RPMI7951 (cell line): ENCODE measurements at places on chromosomes 13 and 19.

- no peak for DNase-seq
These were observed 5.4 kb upstream of the ZNF414 start for GRCh38 chr19:8519388-8519787.

DNA sequence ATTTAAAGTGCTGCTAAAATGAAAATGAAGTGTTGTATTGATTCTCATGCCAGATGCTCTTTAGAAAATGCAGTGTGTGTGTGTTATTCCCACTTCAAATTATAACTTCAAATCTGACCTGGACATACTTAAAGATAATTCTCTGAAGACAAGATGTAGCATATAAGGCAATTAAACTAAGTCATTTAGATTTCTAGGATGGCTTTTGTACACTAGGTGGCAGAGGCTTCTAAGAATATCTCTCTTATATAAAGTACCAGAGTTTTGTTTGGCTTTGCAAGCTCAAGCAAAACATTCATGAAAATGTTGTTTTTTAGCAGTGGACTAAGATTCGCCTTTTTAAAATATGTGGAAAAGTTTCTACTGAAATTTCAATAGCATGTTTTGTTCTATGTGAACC lies 407.2 kb downstream of the GPC5 start:
- no peak for DNase-seq

- no peak for DNase-seq
These were observed 393.1 kb downstream of the KLF12 start for GRCh38 chr13:73741111-73741510.

DNA sequence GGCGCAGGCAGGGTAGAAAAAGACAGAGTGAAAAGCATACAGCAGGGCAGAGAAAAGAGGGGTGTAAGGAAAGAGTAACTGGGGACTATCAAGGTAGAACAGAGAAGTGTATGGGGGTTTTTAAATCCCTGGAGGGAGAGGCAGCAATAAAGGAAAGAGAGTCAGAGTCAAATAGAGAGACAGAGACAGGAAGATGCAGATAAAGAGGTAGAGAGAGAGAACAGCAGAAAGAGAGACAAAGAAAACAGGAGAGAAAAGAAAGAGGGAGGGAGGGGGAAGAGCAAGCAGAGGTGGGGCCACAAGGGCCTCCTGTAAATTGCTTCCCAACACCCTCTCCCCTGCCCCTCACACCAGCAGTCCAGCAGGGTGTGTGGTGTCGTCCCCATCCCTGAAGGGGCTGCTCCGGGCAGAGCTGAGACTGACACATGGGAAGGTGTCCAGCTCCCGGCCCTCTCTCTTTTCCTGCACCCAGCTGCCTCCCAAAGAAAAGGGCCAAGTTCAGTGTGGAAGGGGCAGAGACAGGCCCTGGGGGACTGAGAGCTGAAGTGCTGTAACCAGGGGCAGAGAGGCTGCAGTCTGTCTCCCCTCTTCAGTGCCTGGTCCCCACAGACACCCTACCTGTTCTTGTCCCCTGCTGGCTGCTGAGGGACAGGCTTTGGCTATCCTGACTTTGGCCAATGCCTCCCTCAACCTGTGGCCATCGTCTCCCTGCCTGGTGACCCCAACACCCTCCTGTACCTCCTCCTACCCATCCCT lies 17.4 kb upstream of the POU2F2 start:
- no peak for DNase-seq

- DNase-seq = peak; percentile 74
These were observed 72.3 kb downstream of the C1QTNF9 start for GRCh38 chr13:24381541-24382265.

GRCh38 chr19:33499248-33499647 lies 22.3 kb downstream of the PEPD start:
- DNase-seq = no peak

DNA sequence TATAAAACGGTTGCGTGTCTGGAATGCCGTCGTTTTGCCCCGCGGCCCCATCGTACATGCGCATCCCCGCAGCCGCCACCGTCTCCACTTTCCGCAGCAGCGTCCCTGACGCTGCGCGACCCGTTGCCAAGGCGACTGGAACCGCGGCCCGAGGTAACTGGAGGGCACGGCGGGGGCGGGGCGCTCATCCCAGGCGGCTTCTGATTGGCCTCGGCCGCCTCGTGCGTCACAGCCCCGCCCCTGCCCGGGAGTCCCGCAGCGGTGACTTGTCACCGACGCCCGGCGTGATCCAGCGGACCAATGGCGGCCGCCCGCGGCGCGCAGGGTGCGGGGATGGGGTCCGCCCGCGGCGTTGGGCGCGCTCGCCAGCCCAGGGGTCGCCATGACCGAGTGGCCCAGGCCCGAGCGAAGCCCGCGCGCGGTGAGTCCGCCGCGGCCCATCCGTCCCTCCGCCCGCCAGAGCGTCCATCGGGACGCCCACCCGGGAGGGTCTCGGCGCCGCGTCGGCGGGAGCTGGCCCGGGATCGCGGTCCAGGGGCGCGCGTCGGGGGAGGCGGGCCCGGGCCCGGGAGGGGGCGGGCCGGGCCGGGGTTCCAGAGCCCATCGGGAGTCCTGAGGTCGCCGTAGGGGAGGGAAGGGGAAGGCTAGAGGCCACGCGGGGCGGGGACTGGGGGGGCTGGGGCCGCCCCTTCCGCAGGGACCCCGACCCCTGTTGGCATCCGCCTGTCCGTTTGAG lies at the start of gene ZSCAN1:
Gene ZSCAN1, plus strand, starts transcription at position 285 of the 736 bp plus-strand sequence. CDS start 3,812 bp downstream, outside the sequence.
- peak; percentile 62 for DNase-seq

- no peak for DNase-seq
These were observed 22.5 kb downstream of the SAFB start for GRCh38 chr19:5645409-5645808.

- DNase-seq = no peak
These were observed 12.6 kb upstream of the ZNF792 start for GRCh38 chr19:34976611-34977010.

- DNase-seq = no peak
These were observed 41.6 kb downstream of the ZNF331 start for GRCh38 chr19:53579518-53579917.

DNA sequence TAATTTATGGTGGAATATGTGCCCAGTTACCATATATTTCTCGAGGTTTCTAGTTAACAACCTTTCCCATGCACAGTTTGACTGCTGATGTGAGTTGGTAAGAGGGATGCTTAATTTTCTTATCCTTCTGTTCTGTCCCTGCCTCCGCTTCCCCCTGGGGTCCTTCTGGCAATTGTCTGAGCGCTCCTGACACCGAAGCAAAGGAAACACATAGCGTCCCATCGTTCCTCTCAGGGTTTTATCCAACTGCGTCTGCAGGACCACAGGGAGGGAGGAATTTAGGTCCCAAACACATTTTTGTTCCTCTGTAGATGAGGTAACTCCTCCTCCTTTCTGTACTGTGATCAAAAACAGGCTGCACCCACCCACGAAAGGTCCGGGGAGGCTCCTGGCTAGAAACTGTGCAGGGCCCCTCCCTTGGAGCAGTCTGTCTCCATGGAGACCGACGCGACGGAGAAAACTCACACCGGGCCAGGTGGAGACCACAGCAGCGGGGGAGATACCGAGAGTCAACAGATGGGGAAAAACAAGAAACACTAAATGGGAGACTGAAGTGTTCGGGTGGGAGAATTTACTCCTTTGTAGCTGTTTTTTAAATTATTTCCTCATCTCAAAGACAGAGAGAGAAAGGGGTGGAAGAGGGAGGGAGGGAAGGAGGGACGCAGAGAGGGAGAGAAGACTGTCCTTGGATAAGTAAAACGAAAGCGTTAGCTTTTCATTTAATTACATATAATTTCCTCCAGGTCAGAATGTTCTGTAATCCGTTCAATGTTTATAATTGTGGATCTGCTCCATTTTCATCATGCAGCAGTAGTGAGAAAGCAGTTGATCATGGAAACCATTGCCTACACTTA lies 191.8 kb upstream of the NBEA start:
- DNase-seq = no peak

DNA sequence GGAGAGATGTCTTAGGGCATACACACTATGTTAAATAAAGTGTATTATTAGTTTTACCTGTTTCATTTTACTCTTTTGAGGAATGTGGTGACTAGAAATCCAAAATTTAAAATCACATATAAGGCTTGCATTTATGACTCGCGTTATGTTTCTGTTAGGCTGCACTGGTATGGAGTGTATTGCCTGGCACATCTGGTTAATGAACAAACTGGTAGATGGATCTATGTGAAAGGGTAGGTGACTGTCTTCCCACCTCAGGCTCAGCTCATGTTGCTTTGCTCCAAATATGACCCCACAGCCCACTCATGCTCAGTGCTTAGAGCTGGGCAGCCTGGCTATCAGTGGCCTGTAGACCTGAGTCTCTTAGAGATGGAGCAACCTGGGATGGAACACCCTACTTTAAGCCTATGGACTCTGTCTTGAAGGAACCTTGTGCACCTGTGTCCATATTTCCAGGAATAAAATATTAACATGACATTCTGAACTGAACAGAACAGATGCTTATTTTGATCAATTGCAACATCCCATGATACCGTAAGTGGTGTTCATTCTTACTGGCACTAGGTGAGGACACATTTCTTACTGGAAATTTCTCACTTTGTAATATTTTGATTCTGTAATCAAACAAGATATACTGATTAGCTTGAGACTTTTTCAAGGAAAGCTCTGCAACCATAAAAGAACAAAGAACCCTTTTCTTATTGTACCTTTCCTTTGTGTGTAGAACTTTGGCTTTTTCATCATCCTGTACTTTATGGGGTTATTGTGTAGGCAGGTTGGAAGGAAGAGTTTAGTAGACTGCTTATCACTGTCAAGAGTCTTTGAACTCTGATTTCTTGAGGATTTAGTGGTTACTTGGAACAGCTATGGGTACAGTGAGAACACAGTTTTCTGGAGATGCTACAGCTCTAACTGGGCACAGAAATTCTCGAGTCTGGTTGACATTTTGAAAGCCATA lies 9.6 kb upstream of the OLFM4 start:
- DNase-seq = no peak

DNA sequence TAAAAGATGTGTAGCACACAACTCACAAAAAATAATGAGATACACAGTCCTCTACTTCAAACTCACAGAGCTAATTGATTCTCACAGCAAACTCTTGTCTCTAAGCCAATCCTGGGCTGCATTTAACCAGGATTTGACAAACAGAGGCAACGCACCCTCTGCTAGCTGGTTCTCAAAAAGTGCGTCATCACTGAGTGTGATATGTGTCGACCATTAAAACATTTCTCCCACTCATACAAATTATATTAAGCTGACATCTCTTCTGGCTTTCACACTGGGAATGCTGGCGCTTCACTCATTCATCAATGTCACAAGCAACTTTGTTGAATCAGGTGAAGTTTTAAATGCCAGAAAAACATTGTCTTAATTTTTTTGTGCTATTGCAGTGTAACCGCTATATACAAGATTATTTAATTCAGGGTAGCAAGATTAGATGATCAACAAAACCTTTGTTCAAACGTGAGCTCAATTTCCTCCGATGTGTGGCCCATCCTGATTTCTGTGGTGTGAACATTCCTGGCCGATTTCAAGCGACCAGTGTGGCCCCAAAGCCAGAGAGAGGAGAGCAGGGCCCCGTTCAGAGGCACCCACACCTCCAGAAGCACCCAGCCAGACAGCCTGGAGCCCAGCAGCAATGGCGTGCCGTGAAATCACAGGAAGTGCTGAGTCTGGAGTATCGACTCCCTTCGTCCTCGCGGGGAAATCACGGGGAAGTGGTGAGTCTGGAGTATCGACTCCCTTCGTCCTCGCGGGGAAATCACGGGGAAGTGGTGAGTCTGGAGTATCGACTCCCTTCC lies 49.4 kb downstream of the RASA3 start:
- DNase-seq = no peak

DNA sequence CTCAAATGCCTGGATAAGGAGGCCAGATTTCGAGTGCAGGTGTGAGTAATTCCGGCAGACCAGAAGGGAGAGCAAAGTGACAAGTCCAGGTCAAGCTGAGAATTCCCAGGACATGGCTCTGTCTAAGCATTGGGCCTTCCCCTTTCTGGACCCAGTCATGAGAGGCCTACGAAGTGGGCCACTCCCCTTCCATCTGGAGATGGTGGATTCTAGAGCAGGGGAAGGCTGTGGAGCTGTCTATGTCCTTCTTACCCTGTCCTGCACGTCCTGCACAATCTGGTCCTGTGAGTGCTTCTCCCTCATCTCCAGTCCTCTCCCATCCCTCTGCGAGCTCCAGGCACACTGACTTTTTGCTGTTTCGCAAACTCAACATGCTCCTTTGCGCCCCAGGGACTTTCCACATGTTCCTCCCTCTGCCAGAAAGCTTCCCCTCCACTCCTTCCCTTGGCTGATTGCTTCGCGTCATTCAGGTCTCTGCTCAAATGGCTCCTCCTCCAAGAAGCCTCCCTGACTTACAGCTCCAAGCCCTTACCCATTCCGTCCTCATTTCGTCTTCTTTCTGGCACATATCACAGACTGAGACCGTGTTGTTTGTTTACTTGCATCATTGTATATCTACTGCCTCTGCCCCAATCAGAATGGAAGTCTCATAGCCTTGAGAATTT lies 193.2 kb downstream of the URI1 start:
- no peak for DNase-seq

- DNase-seq = no peak
These were observed 341.8 kb downstream of the FGF9 start for GRCh38 chr13:22012686-22013085.

DNA sequence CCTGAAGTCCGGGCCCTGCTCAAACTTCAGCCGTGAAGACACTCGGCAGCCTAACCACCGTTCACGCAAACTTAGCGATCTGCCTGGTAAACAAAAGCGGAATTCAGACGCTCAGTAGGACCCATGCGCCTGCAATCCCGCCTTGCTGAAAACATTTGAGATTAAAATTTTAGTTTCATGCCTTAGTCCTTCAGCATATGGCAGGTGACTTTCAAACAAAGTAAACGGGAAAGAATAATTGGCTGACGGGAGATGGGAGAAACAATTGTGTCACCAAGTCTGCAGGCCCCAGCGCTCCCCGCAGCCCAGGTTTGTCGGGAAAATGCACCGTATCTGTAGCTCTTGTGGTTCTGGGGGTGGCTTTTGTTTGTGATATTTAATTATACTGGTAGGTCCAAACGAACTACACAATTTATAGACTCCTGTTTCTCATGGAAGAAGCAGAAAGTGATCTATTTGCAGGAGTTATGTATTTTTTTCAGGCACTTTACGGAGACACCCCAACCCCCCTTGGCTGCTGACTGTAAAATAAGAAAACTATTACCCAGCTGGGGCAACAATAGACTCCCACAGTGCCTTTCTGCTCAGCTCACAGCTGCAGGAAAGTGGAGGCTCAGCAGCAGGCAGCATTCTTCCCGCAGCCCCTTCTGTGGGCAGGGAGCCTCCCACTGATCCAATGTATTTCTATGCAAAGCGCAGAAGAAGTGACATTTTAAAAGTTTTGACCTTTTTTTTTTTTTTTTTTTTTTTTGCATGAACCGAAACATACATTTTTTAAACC lies 94.8 kb downstream of the SOX1 start:
- no peak for DNase-seq
